Neuronal stem cell (in vitro differentiated cells): ENCODE measurements at places on chromosomes 6 and 20.

- DNase-seq, result no peak
- no peak overlapping the region for H3K27ac ChIP-seq
- peaks cover 95% of the 10 kb centered on the region for H3K36me3 ChIP-seq
- H3K4me3 ChIP-seq, result no peak overlapping the region
Measured at GRCh38 chr20:63208346-63208909, 7.5 kb downstream of the YTHDF1 start.

DNA sequence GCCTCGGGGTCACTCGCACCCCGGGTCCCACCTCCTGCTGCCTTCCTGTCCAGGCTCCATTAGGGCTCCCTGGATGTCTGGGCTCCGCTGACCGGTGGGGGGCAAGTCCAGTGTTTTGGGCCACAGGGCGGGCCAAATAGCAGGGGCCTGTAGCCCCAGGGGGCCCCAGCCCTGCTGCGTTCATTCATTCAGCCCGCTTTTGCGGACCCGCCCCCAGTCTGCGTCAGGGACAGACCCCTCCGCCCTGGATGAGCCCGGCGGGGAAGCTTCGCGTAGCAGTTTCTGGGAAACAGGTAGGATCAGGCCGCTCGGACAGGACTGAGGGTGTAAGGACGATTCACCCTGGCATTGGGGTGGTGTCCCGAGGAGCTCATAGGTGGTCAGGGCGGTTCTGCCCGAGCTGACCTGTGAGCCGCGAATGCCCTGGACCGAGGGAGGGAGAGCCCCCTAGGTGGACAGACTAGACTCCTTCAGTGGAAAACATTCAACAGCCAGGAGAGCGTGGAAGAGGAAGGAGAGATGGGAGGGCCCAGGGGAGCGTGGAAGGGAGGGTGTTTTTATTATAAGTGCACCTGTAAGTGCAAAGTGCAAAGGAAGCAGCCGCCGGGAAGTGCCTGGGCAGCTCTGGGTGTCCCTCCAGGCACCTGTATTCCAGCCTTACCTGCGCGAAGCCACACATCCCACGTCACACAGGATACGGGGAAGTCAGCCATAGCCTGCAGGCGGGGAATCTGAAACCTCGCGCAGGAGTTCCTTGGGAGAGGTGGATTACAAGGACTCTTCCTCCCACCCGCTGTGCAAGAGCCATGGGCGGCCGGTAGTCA lies 662 bp downstream of the ENTPD6 start:
- peaks cover 15% of the 10 kb centered on the region for H3K4me1 ChIP-seq
- DNase-seq, result no peak
- H3K27me3 ChIP-seq, result peaks cover 12% of the 10 kb centered on the region

DNA sequence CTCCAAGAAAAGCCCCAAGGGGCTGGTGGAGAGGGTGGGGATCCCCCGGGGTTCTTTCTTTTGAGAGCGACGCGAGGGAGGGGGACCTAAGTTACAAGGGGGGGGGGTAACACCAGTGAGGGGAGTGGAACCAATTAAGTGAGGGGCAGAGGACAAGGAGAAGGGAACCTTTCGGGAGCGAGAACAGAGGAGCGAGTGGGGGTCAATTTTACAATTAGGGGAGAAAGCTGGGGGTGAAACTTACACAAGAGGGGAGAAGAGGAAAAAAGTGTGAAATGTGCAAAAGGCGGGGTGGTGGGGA lies 548 bp downstream of the SALL4 start:
- H3K4me3 ChIP-seq, result peak overlapping the region; percentile 91
- H3K36me3 ChIP-seq, result no peaks in the 10 kb centered on the region
- peak; percentile 58 for DNase-seq
- peaks cover 26% of the 10 kb centered on the region for H3K4me1 ChIP-seq
- no peaks in the 10 kb centered on the region for H3K27me3 ChIP-seq
- H3K27ac ChIP-seq, result peak overlapping the region; percentile 94

GRCh38 chr20:23637282-23638221 lies at the start of gene CST3:
TSS of gene CST3 (minus strand) at chr20:23637955. CDS start at chr20:23637862, 93 bp downstream.
- H3K4me1 ChIP-seq, result peaks cover 8% of the 10 kb centered on the region

DNA sequence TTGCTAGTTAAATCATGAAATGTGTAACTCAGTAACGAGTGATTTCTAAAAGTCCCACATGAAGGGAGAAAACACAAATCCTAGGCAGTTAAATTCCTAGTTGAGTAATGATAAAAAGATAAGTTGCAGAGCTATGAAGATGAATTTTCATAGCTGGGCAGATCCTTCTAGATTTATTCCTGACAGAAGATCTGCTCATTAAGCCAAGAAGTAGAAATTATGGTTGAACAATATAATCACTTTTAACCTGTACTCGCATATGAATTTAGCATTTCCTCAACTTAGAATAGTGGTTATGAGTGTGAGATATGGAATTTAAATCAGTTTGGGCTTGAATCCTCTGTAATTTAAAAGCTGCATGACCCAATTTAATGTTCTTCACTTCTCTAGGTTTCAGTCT lies 359.2 kb upstream of the HSF2 start:
- H3K36me3 ChIP-seq, result no peaks in the 10 kb centered on the region
- H3K27ac ChIP-seq, result no peak overlapping the region
- DNase-seq, result no peak
- H3K27me3 ChIP-seq, result no peaks in the 10 kb centered on the region

DNA sequence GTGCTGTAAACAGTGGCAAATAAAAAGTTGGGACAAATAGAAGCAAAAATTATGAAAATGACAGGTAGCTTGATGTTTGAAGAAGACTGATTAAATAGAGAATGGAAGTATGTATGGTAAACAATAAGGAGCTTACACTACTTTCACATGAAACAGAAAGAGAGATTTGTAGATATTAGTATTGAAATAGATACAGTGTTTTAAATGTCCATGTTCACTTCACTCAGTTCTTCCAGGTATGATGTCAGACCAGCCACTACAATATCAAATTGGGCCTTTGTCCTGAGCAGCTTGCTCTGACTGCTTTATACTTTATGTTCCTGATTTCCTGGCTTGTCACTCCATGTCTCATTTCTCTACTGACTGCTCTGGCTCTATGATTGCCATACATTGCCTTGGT lies 107.5 kb downstream of the CENPW start:
- no peak overlapping the region for H3K4me3 ChIP-seq
- no peaks in the 10 kb centered on the region for H3K36me3 ChIP-seq
- H3K4me1 ChIP-seq, result no peaks in the 10 kb centered on the region
- no peaks in the 10 kb centered on the region for H3K27me3 ChIP-seq
- H3K27ac ChIP-seq, result no peak overlapping the region
- DNase-seq, result no peak

DNA sequence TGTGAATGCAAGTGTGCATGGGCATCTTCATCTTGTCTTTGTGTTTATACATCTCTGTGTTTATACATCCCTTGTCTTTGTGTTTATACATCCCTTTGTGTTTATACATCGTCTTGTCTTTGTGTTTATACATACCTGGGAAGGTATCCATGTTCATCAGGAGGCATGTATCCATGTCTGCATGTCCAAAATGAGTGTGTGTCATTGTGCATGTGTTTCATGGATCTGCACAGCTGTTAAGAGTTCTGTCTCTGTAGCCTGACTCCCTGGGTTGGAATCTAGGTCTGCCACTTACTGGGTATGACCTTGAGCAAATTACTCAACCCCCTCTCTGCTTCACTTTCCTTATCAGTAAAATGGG lies 50.1 kb upstream of the SIRPA start:
- no peak for DNase-seq
- H3K36me3 ChIP-seq, result no peaks in the 10 kb centered on the region
- H3K27ac ChIP-seq, result no peak overlapping the region
- peaks cover 2% of the 10 kb centered on the region for H3K4me1 ChIP-seq
- no peak overlapping the region for H3K4me3 ChIP-seq
- H3K27me3 ChIP-seq, result peaks cover 3% of the 10 kb centered on the region

- peak; percentile 33 for DNase-seq
- no peaks in the 10 kb centered on the region for H3K36me3 ChIP-seq
- H3K4me1 ChIP-seq, result peaks cover 3% of the 10 kb centered on the region
- H3K27ac ChIP-seq, result peak overlapping the region; percentile 82
- H3K27me3 ChIP-seq, result no peaks in the 10 kb centered on the region
- H3K4me3 ChIP-seq, result peak overlapping the region; percentile 91
Measured at GRCh38 chr20:35663516-35664465, 909 bp downstream of the CPNE1 start.

- DNase-seq, result no peak
- peaks cover 24% of the 10 kb centered on the region for H3K4me1 ChIP-seq
- no peak overlapping the region for H3K27ac ChIP-seq
- H3K27me3 ChIP-seq, result no peaks in the 10 kb centered on the region
Measured at GRCh38 chr6:14918200-14918907, 327.5 kb upstream of the JARID2 start.

DNA sequence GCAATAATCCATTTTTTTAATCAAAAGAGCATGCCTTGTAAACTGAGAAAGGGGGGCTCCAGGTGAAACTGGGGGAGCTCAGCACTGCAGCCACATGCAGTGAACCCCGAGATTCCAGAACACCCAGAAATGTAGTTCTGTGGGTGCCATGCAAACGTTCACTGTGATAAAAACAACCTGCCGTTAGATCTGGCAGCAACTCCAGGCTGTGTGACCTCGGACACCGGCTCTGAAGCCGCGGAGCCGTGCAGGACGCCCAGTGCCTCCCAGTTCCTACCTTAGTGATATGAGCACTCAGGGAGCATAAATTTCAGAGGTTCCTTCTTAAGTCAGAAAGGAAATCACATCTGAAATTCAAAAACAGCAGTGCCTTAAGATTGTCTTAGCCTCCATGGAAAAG lies 85.4 kb upstream of the THBS2 start:
- peaks cover 7% of the 10 kb centered on the region for H3K27me3 ChIP-seq
- H3K4me1 ChIP-seq, result no peaks in the 10 kb centered on the region
- H3K4me3 ChIP-seq, result no peak overlapping the region
- H3K36me3 ChIP-seq, result no peaks in the 10 kb centered on the region
- no peak overlapping the region for H3K27ac ChIP-seq

DNA sequence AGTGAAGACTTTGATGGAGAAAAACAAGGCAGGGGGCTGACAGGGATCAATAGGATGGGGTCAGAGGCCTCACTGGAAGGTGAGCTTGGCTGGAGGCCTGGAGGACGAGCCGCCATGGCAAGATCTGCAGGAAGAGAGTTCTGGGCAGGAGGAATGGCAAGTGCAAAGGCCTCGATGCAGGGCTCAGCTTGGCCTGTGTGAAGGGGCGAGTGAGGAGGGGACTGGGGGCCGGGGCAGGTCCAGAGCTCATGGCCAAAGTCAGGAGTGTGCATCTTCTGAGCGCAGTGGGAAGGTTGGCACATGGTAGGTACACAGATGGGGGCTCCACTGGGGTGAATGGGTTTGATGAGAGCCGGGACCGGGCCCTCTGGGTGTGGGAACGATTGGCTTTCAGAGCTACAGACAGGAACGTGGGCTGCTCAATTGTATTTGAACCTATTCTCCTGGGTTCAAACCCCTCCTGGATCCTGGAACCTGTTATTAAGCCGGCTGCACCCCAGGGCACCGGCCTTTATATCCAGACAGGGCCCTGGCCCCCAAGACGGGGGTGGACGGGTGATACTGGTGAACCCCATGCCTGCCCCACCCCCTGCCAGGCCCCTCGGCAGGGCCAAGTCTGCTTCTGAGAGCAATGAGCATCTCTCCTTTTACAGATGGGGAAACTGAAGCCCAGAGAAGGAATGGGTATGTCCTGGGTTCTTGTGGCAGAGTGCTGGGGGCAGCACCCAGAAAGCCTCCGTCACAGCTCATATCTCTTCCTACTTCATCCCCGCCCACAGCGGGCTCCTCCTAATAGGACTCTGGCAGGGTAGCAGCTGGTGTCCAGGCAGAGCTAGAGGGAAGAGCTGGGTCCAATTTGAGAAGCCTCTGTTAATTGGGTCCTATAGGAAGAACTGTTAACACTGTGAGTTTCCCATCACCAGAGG lies 106.1 kb downstream of the CEBPB start:
- peaks cover 3% of the 10 kb centered on the region for H3K27me3 ChIP-seq
- H3K4me1 ChIP-seq, result peaks cover 5% of the 10 kb centered on the region
- H3K27ac ChIP-seq, result no peak overlapping the region
- DNase-seq, result no peak
- no peak overlapping the region for H3K4me3 ChIP-seq

DNA sequence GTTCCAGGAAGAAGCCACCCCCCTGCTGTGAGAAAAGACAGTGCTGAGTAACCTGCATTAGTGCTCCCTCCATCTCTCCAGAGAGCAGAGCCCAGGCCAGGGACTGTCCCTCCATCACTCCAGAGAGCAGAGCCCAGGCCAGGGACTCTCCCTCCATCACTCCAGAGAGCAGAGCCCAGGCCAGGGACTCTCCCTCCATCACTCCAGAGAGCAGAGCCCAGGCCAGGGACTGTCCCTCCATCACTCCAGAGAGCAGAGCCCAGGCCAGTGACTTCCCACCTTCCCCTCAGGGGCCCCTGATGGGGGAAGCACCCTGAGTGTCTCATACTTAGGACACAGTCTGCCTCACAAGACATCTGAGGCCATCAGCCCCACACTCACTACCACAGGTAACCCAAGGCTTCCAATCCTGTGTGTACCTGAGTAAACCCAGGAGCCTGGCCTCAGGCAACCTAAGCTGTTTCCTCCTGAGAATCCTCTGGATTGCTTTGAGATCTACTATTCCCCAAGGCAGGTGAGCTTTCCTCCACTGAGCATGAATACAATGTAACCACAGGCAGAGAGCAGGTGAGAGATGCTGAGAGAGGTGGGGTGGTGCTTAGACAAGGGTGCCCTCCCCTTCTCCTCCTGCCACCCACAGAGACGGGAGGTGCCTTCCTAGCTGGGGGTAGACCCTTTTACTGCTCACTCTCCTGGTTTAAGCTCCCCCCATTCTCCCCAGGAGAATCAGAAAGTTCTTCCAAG lies 4.9 kb downstream of the TBXT start:
- no peak overlapping the region for H3K27ac ChIP-seq
- peaks cover 42% of the 10 kb centered on the region for H3K27me3 ChIP-seq
- no peak for DNase-seq
- H3K36me3 ChIP-seq, result no peaks in the 10 kb centered on the region

- no peaks in the 10 kb centered on the region for H3K27me3 ChIP-seq
- DNase-seq, result no peak
- H3K4me3 ChIP-seq, result no peak overlapping the region
Measured at GRCh38 chr6:4879741-4880275, 103.6 kb downstream of the CDYL start.

GRCh38 chr20:32664678-32665159 lies 9.0 kb downstream of the C20orf203 start:
- H3K4me1 ChIP-seq, result peaks cover 2% of the 10 kb centered on the region
- no peak overlapping the region for H3K27ac ChIP-seq
- DNase-seq, result no peak
- H3K4me3 ChIP-seq, result no peak overlapping the region

- H3K36me3 ChIP-seq, result peaks cover 19% of the 10 kb centered on the region
- no peaks in the 10 kb centered on the region for H3K27me3 ChIP-seq
- H3K4me1 ChIP-seq, result no peaks in the 10 kb centered on the region
- no peak overlapping the region for H3K4me3 ChIP-seq
- no peak for DNase-seq
Measured at GRCh38 chr20:35042268-35042667, 50.3 kb downstream of the TRPC4AP start.
